Heart left ventricle (tissue), 16 donors: ENCODE measurements at places on chromosomes 12 and 14. TPM values are rescaled to one million over a fixed set of nuclear protein-coding genes. Genes with fewer than 3 reads are reported as not detected.

KRT6A gene
- not detected for total RNA-seq

NT5DC3 gene
- 2.4 TPM for total RNA-seq

DNA sequence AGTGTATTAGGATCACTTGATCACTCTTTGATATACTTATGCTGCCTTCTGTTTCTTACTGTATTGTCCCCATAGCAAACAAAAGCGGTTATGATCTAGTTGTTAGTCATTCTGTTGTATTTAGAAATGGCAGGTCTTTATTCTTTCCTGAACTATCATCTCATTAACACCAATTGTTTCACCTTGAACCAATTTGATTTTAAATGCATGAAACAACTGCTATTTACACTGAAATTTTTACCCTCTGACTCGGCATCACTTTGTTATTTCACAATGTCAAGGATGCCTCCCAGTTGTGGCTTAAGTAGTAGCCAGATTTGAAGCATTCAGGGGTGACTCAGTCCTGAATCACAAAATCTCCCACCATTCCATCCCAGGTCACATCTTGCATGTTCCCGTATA is 303.5 kb downstream of the EGLN3 start:
- DNase-seq = no peak

GRCh38 chr12:120134307-120134980 is 17.9 kb upstream of the RAB35 start:
- no peak for DNase-seq

DNA sequence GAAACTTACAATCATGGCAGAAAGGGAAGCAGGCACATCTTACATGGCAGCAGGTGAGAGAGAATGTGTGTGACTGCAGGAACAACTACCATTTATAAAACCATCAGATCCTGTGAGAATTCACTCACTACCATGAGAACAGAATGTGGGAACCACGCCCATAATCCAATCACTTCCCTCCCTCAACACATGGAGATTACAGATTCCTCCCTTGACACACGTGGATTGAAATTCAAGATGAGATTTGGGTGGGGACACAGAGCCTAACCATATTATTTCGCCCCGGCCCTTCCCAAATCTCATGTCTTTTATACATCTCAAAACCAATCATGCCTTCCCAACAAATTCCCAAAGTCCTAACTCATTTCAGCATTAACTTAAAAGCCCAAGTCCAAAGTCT is 203.6 kb downstream of the C12orf75 start:
- DNase-seq = no peak
